ENCODE measurements at places on chromosomes 6 and 20.

DNA sequence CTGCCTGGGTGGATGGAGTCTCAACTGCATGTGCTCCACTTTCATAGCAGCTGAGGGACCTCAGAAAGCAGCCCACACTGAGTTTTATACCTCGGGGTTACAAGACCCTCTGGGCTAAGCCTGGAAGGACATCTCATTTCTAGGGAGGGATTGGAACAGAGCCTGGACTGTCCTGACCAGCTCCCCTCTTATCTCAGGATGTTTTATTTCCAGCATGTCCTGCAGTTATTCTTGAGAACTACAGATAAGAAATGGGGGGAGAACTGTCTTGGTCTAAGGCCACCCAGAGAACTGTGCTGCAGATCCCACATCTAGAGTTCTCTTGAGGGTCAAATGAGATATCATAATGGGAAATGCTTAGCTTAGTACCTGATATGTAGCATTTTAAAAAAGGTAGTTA lies 97.3 kb upstream of the CHD6 start:
- DNase-seq, result no peak

DNA sequence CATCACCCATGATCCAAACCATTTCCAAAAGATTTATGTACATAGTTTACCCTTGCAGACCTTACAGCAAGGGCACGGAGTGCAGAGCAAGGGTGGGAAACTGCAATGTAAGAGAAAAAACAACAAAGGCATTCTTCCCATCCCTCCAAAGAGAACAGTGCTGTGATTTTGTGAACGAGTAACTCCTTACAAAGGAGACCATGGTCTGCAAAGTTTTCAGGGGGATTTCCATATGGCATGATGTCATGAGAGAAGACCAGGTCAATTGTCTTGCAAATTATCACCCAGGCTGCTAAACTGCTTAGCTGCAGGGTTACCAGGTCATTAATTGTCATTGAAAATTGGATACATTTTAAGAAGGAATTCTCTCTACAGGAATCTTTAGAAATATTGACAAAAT lies 58.3 kb downstream of the LAMP5 start:
- no peak for DNase-seq

- no peak for DNase-seq
Measured at GRCh38 chr20:53748821-53749421, 155.3 kb upstream of the ZNF217 start.

GRCh38 chr20:445514-446336 lies 16.6 kb downstream of the TBC1D20 start:
- no peak for DNase-seq

- no peak for DNase-seq
Measured at GRCh38 chr6:97850458-97851212, 567.6 kb upstream of the MMS22L start.

DNA sequence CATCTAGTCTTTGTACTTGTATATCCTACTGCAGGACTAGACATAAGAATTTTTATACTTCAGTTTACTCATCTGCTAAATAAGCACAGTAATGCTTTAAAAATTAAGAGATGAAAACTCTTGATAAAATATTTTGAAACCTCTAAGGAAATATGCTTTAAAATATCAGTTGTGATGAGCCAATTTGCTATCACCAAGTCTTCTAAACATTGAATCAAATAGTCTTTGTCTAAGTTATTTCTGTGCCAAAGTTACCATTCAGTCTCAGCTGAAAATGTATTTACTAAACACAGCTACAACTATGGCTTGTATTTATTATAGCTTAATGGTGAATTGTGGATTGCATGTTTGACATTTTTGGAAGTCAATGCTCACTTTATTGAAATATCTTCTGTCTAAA lies 46.2 kb upstream of the RFPL4B start:
- DNase-seq, result no peak

GRCh38 chr6:90264561-90264960 lies 32.1 kb downstream of the BACH2 start:
- DNase-seq, result no peak

DNA sequence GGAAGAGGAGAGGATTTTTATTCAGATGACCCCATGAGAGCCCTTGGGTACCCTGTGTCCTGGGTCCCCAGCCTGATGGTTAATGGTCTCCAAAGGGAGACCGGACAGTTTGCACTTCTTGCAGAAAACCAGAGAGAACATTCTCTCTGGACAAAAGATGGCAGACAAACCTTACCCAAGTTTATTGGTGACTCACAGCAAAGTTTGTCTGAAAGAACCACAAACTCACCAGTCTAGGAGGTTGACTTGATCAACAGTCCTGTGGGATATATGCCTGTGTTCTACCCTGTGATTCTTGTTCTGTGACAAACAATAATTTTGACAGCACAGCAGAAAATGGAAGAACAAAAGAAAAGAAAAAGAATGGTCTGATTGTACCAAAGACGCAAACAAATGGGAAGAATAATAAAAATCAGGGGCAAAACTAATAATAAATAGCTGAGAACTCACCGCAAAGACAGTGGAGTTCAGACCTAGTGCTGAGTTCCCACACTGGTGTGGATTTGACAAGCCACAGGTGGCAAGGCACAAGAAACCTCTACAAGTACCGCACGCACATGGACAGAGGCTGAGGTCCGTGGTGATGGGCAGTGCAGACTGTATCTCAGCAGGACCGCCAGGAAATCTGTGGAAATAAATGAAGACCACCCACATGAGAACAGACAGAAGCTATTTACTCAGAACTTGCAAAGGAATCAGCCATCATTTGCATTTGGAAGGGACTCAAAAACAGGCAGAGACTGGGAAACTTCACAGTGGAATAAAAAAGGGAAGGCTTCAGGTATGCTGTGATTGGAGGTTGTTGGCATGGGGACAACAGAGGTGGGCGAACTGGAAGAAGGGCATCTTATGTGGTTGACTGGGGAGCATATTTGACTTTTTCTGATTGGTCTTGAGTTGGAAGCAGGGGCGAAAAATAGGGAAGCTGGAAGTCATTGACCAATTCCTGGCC lies 246.3 kb upstream of the RNF24 start:
- DNase-seq, result no peak

- DNase-seq, result no peak
Measured at GRCh38 chr6:83847179-83847578, 6.0 kb upstream of the RIPPLY2 start.

- no peak for DNase-seq
Measured at GRCh38 chr20:14444106-14444505, 106.7 kb upstream of the FLRT3 start.

GRCh38 chr6:166926748-166927147 lies 29.6 kb downstream of the RNASET2 start:
- no peak for DNase-seq

DNA sequence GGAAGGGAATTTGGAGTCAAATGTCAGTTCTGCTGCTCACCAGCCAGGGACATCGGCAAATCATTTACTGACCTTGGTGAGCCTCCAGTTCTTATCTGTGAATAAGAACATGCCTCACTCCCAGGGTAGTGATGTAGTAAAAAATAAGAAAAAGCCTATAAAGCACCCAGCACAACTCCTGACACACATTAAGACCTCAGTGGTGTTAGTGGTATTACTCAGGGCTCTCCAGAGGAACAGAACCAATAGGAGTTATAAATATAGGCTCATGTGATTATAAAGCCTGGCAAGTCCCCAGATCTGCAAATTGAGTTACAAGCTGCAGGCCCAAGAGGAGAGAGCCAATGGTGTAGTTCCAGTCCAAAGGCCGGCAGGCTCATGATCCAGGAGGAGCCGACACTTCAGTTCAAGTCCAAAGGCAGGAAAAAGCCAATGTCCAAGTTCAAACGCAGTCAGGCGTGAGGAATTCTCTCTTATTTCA lies 71.3 kb upstream of the EYA2 start:
- peak; percentile 58 for DNase-seq

GRCh38 chr6:4032475-4032874 lies 46.5 kb downstream of the FAM217A start:
- no peak for DNase-seq

- no peak for DNase-seq
Measured at GRCh38 chr6:18100296-18100695, 22.2 kb downstream of the NHLRC1 start.

DNA sequence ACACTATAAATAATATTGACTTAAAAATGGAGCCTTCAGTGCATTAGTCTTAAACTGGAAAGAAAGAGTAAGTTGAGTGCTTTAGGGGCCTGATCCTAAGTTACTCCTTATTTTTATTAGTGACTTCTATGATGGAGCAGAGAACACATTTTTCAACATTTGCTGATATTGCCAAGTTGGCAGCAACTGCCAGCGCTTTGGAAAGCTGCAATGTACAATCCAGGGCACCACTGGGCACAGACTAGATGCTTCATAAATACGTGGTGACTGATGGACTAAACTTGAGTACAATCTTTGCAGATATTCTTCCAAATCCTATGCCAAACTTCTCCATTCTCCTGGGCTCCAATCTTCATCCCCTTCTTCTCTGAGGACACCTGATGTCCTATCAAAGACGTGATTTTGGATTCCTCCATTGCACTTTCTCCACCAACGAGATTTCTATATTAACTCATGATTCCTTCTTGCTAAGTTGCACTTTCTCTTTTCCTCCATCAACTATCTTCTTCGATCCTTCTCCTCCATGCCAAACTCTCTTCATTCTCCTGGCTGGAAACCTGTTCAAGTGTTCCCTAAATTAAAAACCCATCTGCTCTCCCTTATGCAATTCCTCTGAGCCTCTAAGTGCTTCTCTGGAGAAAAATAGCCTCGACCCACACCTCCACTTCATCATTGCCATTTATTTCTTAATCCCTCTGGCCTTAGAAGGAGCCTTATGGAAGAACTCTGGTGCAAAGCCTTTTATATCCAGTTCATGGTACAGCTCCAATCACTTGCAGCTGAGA lies 28.5 kb upstream of the PAK5 start:
- no peak for DNase-seq

DNA sequence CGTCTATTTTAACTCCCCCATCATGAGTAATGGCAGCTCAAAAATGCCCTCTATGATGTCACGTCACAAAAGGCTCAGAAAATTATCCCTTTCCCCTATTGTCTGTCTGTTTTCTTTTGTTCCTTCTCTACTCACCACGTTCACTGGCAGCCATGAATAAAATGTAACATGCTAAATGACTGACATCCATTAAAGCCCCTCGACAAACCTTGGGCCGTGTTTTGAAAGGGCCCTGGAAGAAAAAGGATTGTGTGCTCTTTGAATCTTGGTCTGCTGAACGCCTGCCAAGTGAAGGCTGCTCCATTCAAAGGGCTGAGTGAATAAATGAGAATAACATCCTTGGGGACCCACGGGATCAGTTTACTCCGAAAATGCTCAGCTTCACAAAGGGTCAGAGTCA lies 118.7 kb downstream of the RPS12 start:
- DNase-seq, result no peak

DNA sequence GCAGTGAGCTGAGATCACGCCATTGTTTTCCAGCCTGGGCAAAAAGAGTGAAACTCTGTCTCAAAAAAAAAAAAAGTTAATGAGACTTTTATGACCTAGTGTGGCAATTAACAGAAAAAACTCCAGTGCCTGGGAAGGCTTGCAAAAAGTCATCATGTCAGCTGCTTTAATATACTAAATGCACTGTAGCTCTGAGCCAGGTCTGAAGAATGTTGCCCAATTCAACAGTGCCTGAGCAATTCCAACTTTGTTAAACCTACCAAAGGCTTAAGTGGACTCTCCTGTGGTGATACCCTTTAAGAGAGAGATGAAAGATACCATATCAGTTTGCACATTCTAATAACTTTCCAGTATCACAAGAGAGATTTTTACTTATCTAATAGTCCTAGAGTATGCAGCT lies 6.5 kb upstream of the ROS1 start:
- DNase-seq, result no peak

GRCh38 chr6:150048099-150048498 lies 20.8 kb downstream of the ULBP3 start:
- no peak for DNase-seq

DNA sequence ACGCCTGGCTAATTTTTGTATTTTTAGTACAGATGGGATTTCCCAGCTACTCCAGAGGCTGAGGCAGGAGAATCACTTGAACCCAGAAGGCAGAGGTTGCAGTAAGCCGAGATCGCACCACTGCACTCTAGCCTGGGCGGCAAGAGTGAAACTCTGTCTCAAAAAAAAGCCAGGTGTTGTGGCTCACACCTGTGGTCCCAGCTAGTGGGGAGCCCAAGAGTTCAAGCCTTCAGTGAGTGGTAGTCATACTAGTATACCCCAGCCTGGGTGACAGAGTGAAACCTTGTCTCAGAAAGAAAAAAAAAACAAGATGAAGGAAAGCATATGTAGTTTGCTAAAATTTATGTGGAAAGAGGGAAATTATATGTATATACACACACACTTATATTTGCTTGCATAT lies 20.0 kb upstream of the POU5F1 start:
- DNase-seq, result no peak

- DNase-seq, result no peak
Measured at GRCh38 chr20:10376270-10377075, 57.5 kb downstream of the MKKS start.

DNA sequence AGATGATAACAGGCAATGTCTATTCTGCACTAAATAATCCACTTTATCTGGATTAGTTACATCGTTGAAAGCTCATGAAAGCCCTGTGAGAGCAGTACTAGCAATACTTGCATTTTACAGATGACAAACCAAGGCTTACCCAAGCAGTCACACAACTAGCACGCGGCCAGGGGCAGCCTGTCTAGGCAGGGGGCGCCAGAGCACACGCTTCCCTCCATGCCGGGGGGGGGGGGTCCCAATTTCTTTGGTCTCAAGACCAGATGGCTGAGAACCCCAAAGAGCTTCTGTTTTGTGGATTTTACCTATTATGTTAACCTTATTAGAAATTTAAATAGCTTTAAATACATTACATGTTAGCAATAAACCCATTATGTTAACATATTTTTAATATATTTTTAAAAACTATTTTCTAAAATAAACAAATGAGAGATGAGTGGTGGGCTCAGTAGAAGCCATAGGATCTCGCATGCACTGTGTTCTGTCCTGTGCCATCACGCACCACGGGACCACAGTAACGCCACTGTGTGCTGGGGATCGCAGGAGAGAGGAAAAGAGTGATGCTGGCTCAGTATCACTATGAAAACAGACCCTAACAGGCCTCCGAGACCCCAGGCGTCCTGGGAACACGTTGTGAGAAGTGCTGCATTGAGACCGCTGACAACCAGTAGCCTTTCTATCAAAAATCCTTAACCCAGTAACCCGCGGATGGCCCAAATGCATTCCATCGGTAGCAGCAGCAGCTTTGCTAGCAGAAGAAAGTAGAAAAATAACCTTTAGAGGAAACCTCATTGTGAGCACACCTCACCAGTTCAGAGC lies 5.3 kb upstream of the PRR18 start:
- no peak for DNase-seq

DNA sequence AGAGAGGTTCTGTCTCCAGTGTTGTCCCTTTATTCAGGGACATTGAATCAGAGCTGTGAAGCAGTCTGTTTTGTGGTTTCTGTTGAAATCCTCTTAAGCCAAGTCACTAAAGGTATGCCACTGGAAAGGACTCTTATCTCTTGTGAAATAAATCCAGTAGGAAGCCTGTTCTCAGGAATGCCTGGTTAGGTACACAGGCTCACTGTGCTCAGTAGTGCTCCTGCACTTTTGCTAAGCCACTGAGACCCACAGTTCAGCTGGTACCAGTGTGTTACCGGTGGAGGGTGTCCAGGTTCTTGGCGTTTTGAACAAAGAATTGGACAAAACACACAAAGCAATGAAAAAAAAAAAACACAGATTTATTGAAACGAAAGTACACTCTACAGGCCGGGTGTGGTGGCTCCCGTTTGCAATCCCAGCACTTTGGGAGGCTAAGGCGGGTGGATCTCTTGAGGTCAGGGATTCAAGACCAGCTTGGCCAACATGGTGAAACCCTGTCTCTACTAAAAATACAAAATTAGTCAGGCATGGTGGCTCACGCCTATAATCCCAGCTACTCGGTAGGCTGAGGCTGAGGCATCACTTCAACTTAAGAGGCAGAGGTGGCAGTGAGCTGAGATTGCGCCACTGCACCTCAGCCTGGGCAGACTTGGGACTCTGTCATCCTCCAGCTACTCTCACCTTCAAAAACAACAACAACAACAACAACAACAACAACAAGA lies 186.1 kb downstream of the JARID2 start:
- no peak for DNase-seq

Measured in left hindlimb (tissue), 1 donor.